ENCODE measurements at places on chromosomes 2 and 18. TPM values are rescaled to one million over a fixed set of nuclear protein-coding genes. Genes with fewer than 3 reads are reported as not detected.
A peak's percentile ranks its signal among the peaks of the same experiment; 100 is the strongest.

Gene SDC1
- 105 TPM for polyA plus RNA-seq

GRCh38 chr2:42812899-42813479 is 20.6 kb upstream of the HAAO start:
- H3K36me3 ChIP-seq: no peaks in the 10 kb centered on the region
- H3K27me3 ChIP-seq: no peaks in the 10 kb centered on the region
- no peak overlapping the region for H3K27ac ChIP-seq
- no peak overlapping the region for H3K4me3 ChIP-seq
- no peaks in the 10 kb centered on the region for H3K4me1 ChIP-seq

GRCh38 chr2:217302856-217303255 is 443.0 kb upstream of the TNP1 start:
- H3K36me3 ChIP-seq: no peaks in the 10 kb centered on the region
- H3K27ac ChIP-seq: no peak overlapping the region
- H3K4me1 ChIP-seq: no peaks in the 10 kb centered on the region
- no peak for DNase-seq
- no peak overlapping the region for H3K4me3 ChIP-seq

- H3K27me3 ChIP-seq: no peaks in the 10 kb centered on the region
- H3K27ac ChIP-seq: peak overlapping the region; percentile 51
- H3K4me1 ChIP-seq: peaks cover 20% of the 10 kb centered on the region
- no peaks in the 10 kb centered on the region for H3K36me3 ChIP-seq
- DNase-seq: peak; percentile 80
- peak overlapping the region; percentile 82 for H3K4me3 ChIP-seq
Measured at GRCh38 chr2:25042321-25043240, 705 bp downstream of the EFR3B start.

Gene SNTG2
- polyA plus RNA-seq: not detected

DNA sequence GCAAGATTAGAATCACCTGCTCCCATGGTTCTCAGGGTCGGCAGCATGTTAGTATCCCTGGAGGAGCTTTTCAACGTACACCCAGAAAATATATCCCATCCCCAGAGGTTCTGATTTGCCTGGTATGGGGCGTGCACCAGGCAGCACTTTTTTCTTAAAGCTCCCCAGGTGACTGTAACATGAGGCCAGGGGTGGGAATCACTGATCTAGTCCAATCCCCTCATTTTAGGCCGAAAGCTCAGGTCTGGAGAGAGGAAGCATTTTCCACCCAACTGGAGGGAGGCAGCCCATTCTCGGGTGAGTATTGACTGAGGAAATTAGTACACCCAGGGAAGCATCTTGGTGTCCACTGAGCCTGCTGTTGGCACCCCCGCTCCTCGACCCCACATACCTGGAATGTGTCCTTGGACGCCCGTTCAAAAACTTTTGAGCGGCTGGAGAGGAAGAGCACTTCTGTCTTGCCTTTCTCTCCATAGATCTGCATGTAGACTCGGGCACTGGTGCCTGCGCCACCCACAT is 94.3 kb downstream of the LOXHD1 start:
- no peaks in the 10 kb centered on the region for H3K36me3 ChIP-seq
- H3K27ac ChIP-seq: no peak overlapping the region
- no peak for DNase-seq

DNA sequence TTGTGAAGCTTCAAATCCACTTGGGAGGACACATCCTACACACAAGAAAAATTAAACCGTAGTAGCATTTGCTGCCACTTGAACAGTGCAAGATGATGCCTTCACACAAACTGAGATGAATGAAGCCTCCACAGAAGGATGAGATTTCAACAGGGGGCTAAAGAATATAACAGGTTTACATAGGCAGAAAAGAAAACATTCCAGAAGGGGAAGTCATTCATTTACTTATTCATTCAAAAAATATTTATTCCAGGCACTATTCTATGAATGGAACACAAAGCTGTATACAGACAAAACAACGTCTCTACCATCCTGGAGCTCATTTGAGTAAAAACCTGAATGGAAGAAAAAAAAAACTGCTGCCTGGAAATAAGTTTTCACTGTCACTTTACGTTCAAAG is 170.5 kb downstream of the CDH20 start:
- DNase-seq: no peak
- no peaks in the 10 kb centered on the region for H3K27me3 ChIP-seq
- no peak overlapping the region for H3K27ac ChIP-seq

DNA sequence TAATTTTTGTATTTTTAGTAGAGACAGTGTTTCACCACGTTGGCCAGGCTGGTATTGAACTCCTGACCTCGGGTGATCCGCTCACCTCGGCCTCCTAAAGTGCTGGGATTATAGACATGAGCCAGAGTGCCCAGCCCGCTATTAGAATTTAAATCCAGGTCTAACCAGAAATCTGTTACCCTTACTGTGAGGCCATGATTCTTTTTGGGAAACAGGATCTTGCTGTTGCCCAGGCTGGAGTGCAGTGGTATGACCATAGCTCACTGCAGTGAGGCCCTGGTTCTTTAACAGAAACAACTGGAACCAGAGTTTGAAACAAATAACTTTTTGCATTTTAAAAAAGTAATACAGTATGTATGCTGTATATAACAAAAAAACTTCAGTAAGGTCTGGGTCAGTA is 75.7 kb downstream of the NOL10 start:
- no peak overlapping the region for H3K27ac ChIP-seq
- H3K4me1 ChIP-seq: peaks cover 12% of the 10 kb centered on the region
- no peak for DNase-seq
